ENCODE measurements at places on chromosomes 12 and 14.

GRCh38 chr12:11174022-11174421 is 3.0 kb downstream of the SMIM10L1 start:
- DNase-seq = no peak

- DNase-seq = no peak
These were observed 2.2 kb upstream of the ATXN3 start for GRCh38 chr14:92108345-92109254.

- DNase-seq = no peak
These were observed 19.3 kb downstream of the HIP1R start for GRCh38 chr12:122854554-122854953.

DNA sequence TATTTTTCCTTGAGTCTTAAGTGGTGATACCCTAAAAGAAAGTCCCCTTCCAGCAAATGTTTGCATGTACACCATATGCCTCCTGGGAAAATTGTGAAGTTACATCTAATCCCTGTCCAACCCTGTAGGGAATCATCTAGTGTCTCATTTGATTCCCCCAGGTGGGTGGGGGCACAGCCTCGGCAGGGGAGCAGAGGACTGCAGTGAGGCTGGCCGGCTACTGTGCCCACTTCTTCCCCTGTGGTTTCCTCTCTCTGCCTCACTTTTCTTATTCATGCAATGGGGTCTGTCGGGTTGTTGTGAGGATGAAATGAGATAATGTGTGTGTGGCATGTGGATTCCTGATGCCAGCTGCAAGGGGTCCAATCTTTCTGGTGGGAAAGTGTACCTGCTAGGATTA is 6.0 kb downstream of the PAPLN start:
- no peak for DNase-seq

DNA sequence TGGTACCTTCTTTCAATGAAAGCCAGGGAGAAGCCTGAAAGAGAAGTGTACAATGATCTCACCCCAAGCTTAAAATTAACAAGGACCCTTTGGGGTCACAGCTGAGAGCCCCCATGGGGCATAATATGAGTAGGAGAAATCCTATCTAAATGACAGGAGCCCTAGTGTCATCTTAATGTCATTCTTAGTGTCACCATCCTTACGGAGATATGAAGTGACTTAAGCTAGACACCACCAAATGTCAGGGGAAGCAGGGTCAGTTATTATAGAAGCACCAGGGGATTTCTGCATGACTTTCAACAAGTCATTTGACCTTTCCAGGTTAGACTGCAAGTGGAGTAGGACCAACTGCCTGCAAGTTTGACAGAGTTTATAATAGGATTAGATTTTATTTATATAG is 28.9 kb upstream of the STON2 start:
- DNase-seq = no peak

DNA sequence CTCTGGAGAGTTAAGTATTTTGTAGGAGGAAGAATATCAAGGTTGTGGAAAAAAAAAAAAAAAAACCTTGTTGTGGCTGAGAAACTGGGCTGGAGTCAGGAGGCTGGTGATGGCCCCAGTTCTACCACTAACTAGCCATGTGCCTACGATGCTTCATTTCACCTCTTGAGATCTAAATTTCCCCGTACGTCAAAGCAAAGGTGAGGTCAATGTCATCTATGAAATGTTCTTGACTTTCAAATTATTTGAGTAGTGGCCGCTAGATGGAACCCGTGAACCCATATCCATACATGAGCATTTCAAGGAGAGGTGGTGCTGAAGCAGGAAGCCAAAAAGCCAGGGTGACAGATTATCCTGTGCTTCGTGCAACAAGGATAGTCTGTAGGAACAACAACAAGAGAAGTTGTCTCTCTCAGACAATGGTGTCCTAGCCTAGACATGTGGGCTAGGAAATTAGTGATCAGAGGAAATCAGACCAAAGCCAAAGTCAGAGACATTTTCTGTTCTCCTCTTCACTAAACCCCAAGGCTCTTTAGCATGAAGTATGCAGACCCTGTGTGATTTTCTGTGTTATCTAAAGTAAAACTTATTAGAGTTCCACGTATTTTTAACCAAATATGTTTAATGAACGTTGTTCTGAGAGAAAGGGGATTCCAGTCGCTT is 95.5 kb upstream of the ETV6 start:
- peak; percentile 84 for DNase-seq

GRCh38 chr14:74035556-74035955 is 16.4 kb downstream of the BBOF1 start:
- no peak for DNase-seq

DNA sequence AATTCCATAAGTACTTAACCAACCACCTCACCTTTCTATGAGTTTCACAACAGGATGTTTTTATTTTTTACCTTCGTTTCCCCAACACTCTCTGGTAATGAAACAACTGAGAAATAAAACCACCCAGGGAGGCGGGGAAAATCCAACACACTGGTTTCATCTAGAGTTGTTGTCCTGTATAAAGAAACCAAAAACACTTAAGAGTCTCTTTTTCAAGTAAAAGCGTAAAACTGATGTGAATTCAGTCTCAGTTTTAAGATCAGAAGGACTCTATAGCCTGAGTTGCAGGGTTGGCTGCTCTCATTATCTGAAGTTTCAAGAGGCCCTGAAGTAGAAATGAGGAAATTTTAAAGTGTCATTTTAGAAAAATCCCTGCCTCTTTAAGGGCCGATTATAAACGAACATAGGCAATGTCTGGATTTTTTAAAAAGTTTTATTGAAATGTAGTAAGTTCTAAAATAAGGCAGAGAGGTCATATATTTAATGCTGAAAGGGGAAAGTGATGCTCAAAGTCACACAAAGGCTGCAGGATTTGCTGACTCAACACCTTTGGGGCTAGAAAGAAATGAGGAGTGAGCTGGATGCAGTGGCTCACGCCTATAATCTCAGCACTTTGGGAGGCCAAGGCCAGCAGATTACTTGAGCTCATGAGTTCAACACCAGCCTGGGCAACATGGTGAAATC is 27.2 kb downstream of the HIGD1C start:
- DNase-seq = no peak

- peak; percentile 8 for DNase-seq
These were observed 11.8 kb downstream of the FNTB start for GRCh38 chr14:64998455-64998931.

- DNase-seq = no peak
These were observed 7.5 kb downstream of the RNF212B start for GRCh38 chr14:23245282-23245681.

GRCh38 chr12:66500091-66500490 is 178.8 kb downstream of the GRIP1 start:
- no peak for DNase-seq

- peak; percentile 42 for DNase-seq
These were observed 14.5 kb upstream of the PHC1 start for GRCh38 chr12:8899830-8900229.

- DNase-seq = no peak
These were observed 12.1 kb downstream of the TRMT61A start for GRCh38 chr14:103540821-103541708.

DNA sequence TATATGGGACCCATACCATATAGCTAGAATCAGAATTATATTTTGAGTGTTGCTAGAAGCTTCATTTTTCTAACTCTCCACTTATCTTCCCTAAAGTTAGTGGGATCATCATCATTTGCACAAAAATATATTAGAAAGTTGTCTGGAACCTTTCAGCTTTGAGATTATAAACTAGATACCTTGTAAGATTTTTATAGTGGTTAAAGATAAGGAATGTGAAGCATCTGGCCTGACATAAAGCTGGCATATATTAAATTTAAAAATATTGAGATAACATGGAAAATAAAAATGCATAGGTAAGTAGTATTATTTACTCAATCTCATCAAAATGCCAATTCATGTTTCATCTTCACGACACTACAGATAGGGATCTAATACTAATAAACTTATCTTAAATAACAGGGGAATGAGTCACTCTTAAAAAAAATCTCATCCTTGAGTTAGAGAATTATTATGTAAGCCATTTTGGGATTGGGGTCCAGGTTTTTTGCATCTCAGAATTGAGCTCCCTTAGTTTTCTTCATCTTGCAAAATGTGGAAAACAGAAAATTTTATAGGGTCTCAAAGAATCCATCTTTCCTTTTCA is 318.5 kb downstream of the KCNC2 start:
- no peak for DNase-seq

DNA sequence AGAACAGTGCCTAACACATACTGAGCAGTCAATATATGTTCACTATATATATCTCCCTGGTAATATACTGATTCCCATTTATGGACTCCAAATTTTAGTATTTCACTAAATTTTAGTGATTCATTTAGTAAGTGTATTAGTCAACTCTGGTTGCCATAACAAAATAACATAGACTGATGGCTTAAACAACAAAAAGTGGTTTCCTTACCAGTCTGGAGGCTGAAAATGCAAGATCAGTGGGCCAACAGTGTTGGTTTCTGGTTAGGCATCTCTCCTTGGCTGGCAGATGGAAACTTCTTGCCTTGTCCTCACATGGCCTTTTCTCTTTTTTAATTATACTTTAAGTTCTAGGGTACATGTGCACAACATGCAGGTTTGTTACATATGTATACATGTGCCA is 28.7 kb downstream of the SIX6 start:
- DNase-seq = no peak

GRCh38 chr12:113276946-113277500 is 55.8 kb downstream of the TPCN1 start:
- no peak for DNase-seq

DNA sequence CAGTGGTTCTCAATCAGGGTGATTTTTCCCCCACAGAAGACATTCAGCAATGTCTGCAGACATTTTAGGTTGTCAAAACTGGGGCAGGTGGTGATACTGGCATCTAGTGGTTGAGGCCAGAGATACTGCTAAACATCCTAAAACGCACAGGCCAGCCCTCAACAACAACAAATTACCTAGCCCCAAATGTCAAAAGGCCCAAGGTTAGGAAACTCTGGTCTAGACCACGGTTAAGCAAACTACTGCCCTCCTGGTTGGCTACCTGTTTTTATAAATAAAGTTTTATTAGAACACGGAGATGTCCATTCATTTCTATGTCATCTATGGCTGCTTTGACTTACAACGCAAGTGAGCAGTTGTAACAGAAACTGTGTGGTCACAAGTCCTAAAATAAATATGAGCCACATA is 186.7 kb downstream of the EFCAB11 start:
- peak; percentile 76 for DNase-seq

DNA sequence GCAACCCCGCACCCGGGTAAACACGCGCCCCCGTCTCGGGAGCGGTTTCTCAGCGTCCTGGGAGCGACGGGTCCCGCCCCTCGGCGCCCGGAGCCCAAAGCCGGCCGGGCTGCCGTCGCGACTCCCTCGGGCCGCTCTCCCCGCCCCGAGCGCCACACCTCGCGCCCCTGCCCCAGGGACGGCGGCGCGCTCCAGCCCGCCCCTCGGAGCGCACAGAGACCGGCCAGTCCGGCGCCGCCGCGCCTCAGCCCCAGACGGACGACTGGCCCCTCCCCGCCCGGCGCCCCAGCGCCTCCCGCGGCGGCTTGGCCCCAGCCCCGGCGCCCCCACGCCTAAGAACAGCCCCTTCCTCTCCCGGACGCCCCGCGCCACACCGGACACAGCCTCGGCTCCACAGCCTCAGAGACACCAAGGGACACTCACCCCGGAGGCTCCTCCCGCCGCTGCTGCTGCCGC is 411 bp downstream of the BTBD7 start:
- peak; percentile 76 for DNase-seq

GRCh38 chr12:6959058-6959804 is 8.1 kb downstream of the PTPN6 start:
- DNase-seq = peak; percentile 92

DNA sequence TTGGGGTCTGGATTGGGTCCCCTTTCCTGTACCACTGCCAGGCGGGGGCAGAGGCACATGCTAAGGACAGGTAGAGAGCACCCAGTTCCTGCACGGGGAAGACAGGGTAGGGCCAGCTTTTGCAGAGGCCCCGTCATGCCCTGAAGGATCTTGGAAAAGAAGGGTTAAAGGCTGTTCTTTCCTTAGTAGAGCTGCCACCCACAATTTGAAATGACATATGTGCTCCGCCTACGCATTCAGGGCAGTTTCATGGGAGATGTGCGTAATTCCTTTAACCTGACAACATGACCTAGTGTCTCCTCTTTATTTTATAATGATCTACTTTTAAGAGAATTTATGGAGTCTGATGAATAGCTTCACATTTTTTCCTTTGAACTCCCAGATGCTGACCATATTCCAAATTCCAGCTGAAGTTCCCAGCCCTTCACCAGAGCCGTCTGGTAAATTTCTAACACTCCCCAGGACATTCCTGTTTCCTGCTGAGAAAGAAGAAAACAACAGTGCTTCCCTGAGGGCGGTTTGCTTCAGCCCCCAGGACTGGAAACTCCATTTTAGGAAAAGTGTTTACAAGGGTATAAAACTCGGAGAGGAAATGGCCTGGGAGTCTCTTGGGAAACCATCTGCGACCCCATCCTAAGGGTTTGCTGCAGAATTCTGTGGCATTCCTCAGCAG is 58.9 kb upstream of the PLEKHG3 start:
- DNase-seq = peak; percentile 38

DNA sequence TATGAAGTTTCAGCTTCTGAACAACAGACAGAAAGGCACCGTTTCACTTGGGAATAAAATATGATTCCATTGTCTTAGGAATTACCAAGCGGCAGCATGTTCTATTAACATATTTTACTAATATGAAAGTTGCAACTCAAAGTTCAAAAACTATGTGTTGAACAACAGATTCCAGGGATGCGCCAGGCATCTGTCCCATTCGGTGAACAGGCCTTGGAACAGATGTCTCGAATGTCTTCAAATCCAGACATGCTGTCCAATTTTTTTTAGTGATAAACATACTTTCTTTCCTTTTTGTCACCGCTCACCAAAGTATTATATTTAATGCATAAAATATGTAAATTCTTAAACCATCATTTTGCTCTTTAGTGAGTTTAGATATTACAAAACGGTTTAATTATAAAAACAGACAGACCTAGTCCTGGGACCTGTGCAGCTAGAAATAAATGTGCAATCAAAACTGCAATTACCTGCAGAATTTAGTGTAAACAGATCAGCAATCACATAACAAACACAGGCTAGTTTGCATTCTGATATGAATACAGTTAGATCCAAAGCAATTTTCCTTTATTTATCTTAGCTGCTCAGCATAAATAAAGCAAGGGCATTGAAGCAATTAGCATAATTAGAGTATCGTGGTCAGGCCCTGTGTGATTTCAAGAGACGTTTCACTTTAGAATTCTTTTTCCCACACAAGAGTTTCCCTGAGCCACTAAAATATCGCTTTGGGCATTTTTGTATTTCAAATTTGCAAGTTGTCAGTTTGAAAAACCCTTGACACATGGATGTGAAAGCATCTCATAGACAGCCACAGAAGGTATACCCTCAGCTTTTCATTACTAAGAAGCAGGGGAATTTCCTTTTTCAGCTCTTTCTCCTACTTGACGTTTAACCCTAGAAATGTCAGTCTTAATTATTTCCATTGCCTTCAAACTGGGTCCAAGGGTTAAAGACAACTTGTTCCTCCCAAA is 420.8 kb downstream of the EGLN3 start:
- no peak for DNase-seq
